ENCODE measurements at places on chromosomes 6 and 20.

DNA sequence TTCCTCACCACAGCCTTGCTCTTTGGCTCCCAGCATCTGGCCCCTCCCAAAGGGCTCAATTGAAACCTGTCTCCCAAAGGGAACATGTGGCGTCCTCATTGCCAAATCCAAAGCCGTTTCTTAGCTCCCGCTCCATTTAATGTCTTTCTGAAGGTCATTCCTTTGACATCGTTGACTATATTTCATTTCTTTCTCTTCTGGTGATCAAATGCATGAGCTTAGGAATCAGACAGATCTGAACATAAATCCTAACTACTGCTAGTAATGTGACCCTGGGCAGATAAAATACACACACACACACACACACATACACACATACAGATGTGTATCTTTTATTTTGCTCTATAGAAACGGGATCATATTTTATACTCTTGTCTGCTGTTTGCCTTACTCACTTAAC is 964.7 kb upstream of the FLRT3 start:
- DNase-seq = no peak

DNA sequence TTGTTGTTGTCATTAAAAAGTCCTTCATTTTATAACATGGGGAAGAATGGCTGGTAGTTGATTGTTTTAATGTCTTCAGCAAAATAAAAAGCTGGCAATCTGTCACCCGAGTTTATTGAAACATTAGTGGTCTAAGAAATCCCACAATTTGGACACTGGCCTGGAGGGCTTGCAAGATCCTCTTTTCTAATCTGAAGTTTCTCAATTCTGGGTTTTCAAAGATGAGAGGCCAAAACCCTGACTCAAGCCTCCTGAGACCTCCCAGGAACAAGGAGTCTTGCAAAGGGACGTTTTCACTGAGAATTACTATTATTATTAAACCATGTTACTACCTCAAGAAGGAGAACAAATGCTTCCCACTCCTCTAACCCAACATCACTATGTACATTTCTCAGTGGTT is 19.5 kb downstream of the MAP1LC3A start:
- no peak for DNase-seq

DNA sequence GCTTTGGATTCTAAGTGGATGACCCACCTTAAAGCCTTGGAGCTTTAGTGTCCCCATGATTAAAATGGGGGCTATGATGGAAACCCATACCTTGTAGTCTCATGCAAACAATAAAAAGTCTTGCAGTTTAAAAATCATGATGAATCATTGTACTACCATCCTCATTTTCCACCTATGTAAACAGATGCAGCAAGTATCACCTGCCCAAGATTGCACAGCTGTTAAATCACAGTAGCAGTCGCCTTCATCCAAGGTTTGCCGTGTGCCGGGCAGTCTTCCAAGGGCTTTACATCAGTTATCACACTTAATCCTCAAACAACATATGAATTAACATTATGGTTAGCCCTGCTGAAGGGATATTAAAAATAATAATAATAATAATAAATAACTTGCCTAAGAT is 210.3 kb downstream of the FOXA2 start:
- no peak for DNase-seq

DNA sequence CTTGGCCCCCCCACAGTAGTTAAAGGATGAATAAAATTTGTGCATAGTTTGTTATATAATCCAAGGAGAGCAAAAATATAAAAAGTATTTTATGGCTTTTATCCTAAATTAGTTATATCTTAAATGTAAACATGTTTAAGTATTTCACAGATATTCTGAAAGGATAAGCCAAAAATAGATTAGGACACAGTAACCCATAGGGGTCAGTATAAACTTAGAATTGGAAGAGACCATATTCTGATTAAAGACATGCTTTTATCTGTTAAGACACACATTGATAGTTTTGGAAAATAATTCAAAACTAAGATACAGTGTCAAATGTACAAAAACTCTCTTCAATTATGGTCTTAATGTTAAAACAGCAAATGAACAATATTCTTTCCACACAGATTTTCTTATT is 4.5 kb upstream of the SERINC1 start:
- no peak for DNase-seq

GRCh38 chr6:7526755-7527154 is 14.7 kb upstream of the DSP start:
- DNase-seq = no peak

DNA sequence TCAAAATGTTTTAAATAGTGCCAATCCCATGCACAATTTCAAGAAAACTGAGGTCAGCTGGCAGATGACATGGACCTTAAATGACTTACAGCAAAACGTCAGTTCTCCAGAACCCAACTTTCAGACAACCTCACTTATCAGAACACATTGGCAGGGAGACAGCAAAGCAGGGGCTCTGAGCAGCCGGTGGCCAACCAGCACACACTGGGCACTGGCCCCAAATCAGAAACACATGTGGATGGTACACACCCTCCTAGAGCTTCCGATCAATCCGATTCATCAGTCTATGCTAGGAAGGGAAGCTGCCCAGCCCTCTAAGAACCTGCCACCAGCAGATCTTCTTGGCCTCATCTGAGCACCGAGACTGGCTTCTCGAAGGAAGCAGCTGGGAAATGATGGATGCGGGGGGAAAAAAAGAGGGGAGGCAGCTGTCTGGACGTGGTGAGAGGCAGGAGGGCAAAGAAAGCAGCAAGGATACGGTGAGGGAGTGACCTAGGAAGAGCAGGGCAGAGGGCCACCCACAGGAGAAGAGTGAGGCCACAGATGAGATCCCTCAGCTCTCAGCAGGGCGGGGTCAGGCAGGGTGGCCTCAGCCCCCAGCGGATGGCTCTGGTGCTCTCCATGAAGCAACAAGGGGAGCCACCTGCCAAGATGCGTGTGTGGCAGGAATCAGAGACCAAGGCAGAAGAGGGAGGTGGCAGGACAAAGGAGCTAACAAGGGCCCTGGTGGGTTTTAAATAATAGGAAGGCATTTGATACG is 32.9 kb downstream of the TAF4 start:
- DNase-seq = no peak

- no peak for DNase-seq
These were observed 370.7 kb upstream of the AGPAT4 start for GRCh38 chr6:161644521-161644920.

- DNase-seq = no peak
These were observed 111.8 kb upstream of the CENPW start for GRCh38 chr6:126227833-126228702.

DNA sequence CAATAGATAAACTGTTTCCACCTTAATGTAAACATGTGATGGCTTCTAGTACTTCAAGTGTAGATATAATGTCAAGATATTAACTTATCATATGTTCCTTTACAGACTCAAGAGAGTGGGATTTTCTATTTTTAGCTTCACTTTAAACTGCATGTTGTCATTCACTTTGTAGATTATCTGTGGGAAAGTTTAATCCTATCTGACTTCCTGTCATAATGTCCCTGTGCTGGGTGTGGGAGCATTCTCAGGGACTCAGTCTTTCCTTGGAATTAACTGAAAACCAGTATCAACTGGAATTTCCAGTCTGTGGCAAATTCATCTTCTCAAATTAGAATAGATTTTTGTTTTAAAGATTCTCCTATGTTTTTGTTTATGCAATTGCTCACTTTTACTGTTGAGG is 226.1 kb upstream of the FERMT1 start:
- no peak for DNase-seq

DNA sequence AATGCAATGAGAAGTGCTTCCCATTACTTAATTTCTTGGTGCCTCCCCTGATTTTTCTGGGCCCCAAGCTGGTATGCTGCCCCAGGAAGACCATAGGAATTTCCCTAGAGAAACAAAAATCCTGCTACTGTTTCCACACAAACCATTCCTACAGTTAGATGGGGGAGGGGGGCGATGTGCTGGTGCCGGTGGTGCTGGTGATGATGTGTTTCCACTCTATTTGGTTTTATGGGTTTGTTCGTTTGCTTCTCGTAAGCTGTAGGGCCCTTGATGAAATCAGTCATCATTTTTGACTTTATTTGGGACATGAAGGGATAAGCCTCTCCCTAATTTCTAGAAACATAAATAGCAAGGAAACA is 105.1 kb downstream of the MKKS start:
- no peak for DNase-seq

DNA sequence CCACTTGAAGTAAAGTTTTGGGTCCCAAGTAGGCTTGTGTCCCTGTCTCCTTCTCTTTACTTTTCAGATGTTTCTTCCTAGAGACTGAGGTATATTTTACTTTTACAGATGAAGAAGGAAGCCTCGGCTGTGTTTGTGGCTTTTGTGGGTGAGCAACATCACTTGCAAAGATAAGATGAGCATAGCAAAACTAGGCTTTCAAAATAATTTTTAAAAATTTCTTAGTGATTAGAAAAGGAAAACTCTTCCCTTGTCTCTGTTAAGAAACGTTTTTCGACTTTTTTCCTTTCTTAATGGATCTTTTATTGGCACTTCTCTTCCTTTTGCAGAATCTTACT is 7.6 kb downstream of the PTPN1 start:
- DNase-seq = no peak

- DNase-seq = no peak
These were observed 483.9 kb downstream of the CD83 start for GRCh38 chr6:14601490-14601889.

DNA sequence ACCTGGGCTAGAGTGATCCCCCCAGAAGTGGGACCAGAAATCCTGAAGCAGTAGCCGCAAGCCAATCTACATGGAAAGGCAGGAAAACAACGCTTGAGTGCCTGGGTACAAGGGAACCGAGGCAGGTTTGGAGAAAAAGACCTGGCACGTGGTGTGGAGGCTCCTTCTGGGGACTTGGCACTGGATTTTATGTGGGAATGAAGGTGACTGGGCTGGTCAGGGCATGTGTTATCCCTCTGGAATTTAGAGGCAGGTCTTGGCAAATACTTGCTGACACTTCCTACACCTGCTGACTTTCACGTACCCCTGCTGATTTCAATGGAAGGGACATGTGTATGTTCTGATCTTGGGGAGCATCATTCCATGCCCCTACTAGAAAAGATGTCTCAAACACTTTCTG is 25.0 kb upstream of the FAM217A start:
- DNase-seq = no peak

DNA sequence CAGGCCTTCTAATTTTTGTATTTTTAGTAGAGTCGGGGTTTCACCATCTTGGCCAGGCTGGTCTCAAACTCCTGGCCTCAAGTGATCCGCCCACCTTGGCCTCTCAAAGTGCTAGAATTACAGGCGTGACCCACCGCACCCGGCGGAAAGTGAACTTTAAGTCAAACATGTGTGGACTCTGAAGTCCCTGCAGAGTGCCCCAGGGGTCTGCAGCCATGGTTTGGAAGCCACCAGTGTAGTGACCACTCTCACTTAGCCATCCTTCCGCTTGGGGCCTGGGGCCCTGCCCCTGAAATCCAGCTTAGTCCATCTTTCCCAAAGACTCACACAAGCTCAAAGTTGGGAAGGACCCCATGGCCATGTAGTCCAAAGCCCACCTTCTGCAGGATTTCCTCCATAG is 164.5 kb downstream of the GRM4 start:
- no peak for DNase-seq

DNA sequence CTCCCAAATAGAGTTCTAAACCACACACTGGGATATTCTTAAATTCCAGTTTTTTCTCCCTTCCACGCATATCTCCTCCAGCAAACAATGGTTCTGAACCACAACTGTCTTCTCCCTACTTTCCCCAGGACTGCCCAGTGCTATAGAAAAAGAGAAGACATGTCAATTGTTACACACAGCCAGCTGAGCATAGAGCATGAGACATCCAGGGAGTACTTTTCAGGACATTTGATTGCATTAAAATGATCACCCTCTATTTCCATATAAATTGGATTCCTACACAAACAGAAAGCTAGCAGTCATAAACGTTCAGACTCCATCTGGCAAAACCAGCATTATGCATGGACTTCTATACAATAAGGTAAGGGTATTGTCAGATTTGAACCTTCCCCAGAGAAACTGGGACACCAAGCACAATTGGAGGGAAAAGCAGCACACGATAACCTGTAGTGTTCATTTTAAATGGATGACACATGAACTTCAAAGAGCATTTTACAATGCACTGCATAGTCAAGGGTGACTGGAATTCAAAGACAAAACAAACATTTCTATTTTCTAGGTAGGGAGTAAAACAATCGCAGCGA is 93.1 kb upstream of the HEY2 start:
- no peak for DNase-seq

- DNase-seq = no peak
These were observed 42.7 kb upstream of the GCNT2 start for GRCh38 chr6:10478187-10479040.

- DNase-seq = no peak
These were observed 30.6 kb upstream of the RIPOR2 start for GRCh38 chr6:24966381-24966780.

DNA sequence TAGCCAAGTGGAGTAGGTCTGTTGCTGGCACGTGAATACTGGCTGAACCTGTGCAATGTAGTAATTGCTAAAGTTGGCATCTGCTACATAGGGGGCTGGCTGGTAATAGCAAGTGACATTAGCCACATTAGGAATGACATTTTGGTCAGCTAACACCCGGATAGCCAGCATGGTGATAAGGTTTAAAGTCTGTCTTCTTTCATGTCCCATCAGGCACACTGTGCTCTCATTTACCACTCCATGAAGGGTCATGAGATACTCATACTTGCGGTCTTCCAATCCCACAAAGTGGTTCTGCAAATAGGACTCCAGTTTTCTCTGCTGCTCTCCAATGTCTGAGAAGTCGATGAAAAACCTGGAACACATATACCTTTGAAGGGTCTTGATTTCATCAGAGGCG is 2.8 kb downstream of the TENT5A start:
- no peak for DNase-seq

- DNase-seq = no peak
These were observed 853.0 kb upstream of the EPHA7 start for GRCh38 chr6:94272327-94272726.

DNA sequence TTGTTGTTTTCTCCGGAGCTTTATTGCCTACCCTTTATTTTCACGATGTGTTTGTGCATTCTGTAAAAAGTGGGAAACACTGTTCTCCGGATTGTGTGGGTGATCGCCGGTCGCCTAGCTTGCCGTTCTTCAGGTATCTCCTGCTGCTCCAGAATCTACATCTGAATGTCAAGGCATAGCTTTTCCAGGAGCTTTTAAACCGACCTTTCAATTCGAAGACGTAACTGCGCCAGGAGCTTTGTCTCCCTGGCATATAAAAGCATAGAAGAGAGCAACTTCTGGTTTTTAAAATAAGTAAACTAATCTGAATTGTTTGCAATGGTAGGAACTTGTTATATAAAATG is 96.0 kb downstream of the HFE start:
- no peak for DNase-seq

DNA sequence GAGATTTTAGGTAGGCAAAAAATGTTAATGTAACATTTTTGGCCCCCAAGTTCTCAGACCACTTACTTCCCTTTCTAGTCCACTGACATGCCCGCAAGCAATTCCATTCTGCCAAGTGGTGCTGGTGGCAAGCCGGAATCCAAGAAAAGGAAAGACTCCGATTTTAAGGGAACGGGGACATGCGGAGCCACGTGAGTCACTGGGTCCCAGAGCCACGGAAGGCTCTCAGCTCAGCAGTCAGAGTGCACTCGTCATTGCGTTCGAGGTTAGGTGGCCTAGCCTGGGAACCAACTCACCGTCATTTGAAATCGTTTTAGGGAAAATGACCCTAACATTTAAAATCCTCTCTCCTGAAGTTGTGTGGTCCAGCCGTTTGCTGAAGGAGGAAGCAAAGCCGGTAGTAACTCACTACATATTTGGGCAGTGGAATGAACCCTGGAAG is 711 bp upstream of the SIRT5 start:
- no peak for DNase-seq

All from activated T-helper 9 cell treated with anti-CD3 and anti-CD28 coated beads, Interleukin-2, amount 50 U/mL, for 16 hours (primary cell).